ENCODE measurements at places on chromosomes 4 and X.

- no peak for DNase-seq
Observed at GRCh38 chrX:106716004-106716403, 10.5 kb upstream of the RNF128 start.

GRCh38 chr4:94537921-94538628 is 86.3 kb downstream of the PDLIM5 start:
- DNase-seq: no peak

- DNase-seq: no peak
Observed at GRCh38 chr4:2798399-2799223, 5.7 kb downstream of the SH3BP2 start.

DNA sequence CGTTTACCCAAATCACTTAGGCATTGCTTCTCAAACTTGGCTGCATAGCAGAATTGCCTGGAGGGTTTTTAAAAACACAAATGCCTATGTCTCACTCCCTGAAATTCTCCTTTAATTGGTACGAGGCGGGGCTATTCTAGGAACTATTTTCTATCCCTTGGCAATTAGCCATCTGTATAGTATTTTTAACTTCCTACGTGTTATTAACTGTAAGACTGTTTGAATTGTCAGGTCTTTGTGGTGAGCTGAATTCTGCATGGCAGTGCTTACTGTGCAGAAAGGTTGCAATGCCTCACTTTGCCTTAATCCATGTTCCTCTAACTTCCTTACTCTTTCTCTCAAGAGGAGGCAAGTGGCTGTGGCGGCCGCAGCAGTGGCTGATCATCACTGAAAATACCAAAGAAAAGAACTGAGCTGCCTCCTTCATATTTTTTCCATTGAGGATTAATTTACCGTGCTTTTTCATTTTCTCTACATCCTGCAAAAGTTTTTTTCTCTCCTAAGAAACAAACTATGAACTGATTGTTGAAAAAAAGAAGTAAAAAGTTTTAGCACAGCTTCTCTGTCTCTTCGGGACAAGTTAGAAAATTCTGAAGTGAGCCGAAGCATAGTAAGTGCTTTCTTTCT is at the start of gene SHROOM3:
Gene SHROOM3 (plus strand): TSS at position 329 of the 627 bp plus-strand sequence. CDS start 824 bp downstream, outside the sequence.
- DNase-seq: no peak

DNA sequence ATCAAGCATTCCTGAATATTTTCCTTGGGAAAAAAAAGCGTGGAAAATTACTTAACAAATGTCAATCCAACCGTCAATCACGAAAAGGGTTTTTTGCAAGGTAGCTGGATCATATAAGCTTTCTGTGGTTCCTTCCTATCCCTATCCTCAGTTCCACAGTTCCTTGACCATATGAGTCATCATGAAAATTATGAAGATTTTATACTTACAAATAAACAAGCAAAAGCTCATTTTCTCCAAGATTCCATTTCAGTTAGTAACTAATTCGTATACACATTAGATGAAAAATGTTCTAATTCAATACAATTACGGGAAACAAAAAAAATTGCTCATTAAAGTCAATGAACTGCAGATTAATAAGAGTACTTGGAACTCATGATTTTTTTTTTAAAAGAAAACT is 228.8 kb downstream of the NSUN7 start:
- no peak for DNase-seq

- DNase-seq: no peak
Observed at GRCh38 chr4:41414412-41414779, 123.6 kb upstream of the LIMCH1 start.

DNA sequence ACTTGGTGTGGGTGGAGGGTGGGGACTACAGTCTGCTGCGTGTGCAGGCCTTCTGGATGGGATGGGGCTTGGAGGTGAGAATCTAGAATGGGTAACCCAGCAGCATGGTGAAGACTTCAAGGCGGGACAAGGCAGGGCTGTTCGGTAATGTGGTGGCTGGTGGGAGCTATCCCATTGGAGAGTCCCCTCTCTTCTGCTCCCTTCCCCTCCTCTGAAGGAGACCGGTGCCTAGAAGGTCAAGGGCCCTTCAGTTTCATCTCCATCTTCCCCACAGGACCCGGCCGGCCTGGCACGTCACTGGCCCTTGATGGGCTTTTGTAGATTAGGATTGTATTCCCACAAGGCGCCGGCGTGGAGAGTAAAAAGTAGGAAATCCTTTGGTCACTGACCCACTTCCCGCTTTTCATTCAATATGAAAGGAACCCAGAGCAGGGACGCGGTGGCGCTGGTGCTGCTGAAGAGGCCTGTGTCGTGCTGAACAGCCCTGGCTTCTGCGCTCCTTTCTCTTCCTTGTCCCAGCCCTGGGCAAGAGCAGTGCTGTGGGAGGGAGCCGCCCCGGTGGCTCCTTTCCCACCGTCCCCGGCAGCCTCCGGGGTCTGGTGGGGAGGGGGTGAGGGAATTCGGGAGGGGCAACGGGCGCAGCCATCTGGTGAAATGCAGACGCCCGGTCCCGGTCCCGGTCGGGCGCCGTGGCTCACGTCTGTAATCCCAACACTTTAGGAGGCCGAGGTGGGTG is 7.3 kb upstream of the HMGB3 start:
- DNase-seq: no peak

- DNase-seq: no peak
Observed at GRCh38 chr4:51963841-51964517, 56.2 kb downstream of the LRRC66 start.

GRCh38 chr4:107863850-107864371 is 39.2 kb downstream of the SGMS2 start:
- DNase-seq: peak; percentile 20

DNA sequence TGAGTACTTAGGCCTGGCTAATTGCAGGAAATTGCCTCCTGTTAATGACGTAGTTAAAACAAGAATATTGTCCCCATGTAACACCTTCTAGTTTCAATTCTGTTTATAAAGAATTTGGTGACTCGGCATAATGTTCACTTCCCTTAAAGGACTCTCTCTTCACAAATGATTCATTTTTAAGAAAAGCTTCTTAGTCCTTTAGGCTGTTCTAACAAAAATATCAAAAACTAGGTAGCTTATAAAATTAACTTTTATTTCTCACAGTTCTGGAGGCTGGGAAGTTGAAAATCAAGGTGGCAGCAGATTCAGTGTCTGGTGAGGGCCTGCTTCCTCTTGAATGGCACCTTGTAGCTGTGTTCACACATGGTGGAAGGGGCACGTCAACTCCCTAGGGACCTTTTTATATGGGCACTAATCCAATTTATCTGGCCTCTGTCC is 23.8 kb downstream of the COL25A1 start:
- no peak for DNase-seq

- DNase-seq: no peak
Observed at GRCh38 chr4:76377911-76378310, 43.0 kb downstream of the CCDC158 start.

- no peak for DNase-seq
Observed at GRCh38 chr4:15890246-15890829, 48.2 kb downstream of the FGFBP1 start.

Data from NCI-H146 (cell line).